ENCODE measurements at places on chromosomes 1 and 21.
A peak's percentile ranks its signal among the peaks of the same experiment; 100 is the strongest.

GRCh38 chr1:16927256-16927655, 5.5 kb downstream of the CROCC start:
- DNase-seq = no peak

GRCh38 chr1:171295821-171296220, 18.2 kb upstream of the FMO4 start:
- DNase-seq = no peak

- DNase-seq = no peak
Measured at GRCh38 chr21:34642211-34643075, 26.4 kb upstream of the CLIC6 start.

DNA sequence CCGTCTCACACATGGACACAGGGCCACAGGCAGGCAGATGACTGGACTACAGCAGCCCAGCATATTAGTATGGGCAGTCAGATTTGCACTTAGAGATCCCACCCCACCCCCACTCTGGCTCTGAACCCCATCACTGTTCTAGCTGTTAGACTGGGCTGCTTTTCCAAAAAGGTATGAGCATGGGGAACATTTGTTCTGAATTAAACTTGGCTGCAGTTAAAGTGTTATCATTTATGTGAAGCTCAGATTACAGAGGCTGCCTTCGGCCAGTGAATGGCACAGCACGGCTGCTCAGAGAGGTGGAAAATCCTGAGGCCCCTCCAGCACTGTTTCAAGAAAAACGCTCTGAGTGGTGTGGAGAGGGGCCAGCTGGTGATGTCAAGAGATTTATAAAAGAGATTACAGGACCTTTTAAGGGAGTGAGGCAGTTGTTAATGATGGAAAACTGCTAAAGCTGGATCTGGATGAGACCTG, 6.9 kb upstream of the NOS1AP start:
- DNase-seq = no peak

DNA sequence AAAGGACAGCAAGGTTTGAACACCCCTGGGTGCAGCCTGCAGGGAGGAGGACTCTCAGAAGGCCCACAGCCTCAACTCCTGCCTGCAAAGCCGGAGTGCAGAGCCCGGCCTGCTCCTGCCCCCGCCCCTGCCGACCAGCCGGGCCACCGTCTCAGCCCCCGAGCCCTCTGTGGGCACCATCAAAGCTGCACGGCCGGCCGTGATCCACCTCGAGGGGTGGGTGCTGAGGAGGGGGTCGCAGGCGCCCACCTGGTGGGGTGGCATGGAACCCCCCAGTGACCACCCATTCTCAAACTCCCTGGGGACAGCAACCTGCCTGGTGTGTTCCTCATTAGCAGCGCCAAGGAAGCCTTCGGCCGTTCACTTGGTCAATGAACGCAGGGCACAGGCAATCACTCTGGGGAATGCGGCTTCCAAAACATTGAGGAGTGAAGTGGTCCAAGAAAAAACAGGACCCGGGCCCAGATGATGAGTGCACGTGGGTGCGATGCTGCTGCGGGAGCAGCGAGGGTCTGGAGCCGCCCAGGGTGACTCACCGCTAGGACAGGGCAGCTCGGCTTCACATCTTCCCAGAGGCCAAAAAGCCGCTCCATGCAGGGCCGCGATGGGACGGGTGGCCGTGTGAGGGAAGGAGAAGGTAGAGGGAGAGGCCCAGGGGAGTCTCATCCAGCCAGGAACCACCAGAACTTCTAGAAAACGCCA, 157.6 kb downstream of the NPHP4 start:
- DNase-seq = no peak

DNA sequence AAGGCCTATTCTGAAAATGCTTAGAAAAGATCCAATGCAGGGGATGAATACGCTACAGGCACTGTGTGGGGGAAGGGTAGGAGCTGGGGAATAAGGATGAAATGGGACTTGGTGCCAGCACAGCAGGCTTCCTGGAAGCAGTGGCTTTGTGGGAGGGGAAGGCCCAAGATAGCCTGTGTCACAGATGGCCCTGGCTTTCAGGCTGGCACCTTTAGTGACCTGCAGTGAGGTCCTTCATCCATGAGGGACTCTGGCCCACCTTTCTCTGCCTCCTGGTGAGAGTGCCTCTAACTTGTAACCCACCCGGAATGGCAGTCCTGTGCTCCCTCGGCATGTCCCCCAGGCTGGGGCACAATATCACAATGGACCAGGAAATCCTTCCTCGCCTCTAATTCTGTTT, 919 bp downstream of the CHI3L1 start:
- DNase-seq = no peak

GRCh38 chr1:168957818-168958217, 148.7 kb upstream of the ATP1B1 start:
- no peak for DNase-seq

DNA sequence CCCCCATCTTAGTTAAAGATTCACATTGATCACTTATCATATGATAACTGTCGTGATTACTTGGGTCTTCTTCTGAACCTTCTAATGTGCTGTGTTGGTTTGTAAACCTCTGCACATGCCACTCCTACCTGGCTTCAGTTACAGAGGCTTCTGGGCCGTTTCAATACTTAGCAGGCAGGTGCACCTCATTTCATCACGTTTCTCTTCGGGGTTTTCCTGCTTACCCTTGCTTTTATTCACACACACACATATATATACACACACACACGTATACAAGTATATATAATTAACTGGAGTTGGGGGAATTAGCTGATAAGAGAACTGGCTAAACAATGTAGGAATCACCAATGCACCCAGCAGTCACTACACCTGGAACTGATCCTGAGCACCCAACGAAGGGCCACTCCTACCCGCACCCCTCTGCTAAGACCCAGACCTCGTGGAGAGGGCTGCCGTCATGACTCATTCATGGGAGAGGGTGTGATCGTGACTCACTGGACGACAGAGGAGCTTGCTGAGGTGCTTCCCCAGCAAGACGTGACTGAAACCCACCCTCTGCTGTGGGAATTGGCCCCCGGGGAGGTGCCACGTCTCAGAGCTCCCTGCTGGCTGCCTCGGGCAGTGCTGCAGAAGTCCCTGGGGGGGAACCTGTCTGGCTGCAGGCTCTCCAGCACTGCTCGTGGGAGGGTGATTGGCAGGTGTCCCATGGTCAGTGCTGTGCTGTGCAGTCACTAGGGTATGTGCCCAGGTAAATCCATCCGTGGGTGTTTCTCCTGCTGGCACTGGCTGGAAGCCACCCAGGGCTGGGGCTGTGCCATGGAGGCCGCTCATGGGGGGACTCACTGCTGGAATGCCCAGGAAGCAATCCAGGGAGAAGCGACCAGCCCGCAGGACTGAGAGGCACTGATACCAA, 166.6 kb downstream of the DYRK1A start:
- peak; percentile 52 for DNase-seq

DNA sequence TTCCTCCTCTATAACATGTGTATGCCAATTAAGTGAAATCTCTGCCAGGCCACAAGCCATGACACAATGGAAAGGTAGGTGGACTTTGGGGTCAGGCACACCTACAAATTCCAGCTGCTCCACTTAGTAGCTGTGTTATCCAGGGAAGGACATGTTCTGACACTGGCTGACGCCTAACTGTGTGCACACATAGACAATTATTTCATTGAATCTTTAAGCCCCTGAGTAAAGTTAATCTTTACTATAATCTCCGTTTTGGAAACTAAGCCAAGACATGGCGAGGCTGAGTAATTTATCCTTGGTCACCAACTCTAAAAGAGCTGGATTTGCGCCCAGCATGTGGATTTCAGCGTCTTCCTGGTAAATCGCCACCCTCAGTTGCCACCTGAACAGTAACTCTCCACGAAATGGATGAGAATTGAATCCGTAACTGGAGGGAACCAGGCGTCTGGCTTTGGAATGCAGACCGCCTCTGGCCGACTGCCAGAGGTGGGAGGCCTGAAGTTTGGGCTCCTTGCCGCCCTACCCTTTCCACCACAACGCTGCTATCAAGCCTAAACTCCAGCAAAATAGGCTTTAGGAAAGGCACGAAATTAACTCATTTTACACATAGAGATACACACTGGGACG, 888 bp upstream of the SNRPE start:
- DNase-seq = no peak

- DNase-seq = no peak
Measured at GRCh38 chr1:44536357-44537209, 131.5 kb downstream of the RNF220 start.

DNA sequence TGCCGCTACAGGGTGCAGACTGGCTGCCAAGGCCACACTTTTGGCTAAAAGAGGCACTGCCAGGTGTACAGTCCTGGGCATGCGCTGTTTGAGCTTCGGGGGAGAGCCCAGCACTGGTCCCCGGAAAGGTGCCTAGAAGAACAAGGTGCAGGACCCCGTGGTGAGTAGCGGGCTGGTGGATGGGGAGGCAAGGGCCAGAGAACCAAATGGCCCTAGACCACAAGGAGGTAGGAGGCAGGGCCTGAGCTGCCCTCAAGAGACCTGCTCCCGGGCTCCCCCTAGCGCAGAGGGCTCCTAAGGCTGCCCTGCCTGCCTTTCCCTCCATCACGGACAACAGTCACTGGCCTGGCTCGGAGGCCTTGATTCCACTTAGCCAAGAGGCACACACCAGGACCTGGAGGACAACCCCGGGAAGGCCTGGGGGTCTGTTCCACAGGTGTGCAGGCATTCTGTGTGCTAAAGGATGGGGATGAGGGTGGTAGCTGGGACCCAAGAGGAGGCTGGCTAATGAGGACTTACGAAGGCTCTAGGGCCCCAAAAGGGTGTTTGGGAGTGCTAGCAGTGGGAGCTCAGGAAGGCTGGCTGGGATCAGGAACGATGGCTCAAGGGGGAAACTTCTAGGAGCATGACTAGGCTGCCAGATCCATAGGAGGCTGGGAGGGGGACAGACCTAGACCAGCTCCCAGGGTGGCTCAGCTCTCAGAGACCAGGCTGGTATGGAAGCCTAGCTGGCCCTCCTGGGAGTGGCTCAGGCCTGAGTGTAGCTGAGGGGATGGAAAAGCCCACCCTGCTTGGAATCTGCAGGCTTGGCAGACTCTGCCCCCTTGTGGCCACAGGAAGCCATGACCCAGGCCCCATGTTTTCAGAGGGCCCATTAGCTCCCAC, 742 bp downstream of the ARTN start:
- peak; percentile 80 for DNase-seq

- no peak for DNase-seq
Measured at GRCh38 chr1:7478809-7479499, 292.1 kb upstream of the VAMP3 start.

GRCh38 chr1:205616563-205617293, 15.1 kb downstream of the ELK4 start:
- DNase-seq = no peak

DNA sequence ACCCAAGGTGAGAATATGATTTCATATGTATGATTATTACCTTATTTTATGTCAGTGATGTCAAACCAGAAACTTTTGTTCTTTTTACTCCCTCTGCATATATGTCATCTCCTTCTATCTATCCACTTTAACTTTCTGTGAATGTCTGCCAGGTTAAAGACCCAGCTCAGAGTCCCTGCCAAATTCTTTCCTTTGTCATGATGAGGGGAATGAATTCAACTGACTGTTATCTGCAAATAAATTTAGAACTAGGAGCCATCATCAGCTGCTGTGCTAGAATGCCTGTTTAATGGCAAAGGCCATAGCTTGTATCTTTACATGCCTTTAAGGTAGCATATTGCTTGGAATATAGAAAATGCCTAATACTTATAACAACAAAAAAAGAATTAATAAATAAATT, 815.6 kb upstream of the NEGR1 start:
- no peak for DNase-seq

DNA sequence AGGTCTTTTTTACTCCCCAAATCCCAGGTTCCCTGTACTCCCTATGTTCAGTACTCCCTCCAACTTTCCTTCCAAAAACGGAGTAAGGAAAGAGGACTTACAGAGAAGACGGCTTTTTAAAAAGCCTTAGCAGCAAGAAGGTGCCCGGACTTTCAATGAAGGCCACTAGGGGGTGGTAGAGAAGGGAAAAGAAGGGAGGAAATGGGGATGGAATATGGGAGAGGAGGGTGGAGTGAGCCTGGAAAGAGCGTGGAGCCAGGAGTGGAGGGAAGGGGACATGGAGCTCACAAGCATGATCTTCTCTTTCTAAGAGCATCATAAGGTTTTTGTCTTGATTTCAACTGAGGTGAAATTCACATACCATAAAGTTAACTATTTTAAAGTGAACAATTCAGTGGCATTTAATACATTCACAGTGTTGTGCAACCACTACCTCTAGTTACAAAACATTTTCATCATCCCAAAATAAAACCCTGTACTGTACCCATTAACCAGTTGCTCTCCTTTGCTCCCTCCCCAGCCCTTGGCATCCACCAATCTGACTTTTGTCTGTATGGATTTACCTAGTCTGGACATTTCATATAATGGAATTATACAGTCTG, 129.9 kb downstream of the ZNF281 start:
- DNase-seq = peak; percentile 33

DNA sequence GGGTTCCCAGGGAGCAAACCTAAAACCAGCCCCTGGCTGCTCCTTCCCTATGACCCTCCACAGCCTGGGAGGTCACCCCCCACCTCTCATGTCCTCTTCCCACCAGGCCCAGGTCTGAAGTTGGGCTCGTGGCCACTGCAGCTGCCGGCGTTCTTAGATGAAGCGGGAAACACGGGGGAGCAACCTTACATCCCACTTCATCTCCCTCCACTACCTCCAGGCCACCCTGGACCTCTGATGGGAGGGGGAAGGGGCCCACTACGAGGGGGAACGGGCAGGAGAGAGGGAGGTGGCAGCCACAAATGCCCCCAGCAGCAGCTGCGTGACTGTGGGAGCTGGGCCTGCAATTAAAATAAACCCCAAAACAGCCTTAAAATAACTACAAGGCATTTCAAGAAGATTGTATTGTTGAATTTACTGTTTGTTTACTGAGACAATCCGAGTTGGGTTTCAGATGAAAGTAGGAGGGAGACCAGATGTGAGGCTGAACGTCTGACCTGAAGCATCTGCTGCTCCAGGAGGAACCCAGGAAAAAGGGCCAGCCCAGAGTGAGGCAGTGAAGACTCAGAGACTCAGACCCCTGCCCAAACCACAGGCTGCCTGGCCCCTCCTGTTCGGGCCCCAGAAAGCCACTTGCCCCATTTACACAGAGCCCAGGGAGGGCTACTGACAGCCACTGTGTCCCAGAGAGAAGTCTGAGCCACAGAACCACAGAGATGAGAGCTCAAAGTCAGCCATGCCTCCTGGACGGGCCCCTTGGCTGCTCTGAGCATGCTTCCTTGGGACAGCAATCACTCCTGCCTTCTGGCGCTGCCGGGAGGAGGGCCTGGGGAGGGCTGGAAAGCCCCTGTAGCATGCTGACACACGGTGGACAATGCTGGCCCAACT, 59.8 kb downstream of the GLIS1 start:
- DNase-seq = no peak

- no peak for DNase-seq
Measured at GRCh38 chr21:41345934-41346685, 15.7 kb upstream of the MX2 start.

GRCh38 chr1:161735837-161736236, 13.7 kb upstream of the DUSP12 start:
- no peak for DNase-seq

DNA sequence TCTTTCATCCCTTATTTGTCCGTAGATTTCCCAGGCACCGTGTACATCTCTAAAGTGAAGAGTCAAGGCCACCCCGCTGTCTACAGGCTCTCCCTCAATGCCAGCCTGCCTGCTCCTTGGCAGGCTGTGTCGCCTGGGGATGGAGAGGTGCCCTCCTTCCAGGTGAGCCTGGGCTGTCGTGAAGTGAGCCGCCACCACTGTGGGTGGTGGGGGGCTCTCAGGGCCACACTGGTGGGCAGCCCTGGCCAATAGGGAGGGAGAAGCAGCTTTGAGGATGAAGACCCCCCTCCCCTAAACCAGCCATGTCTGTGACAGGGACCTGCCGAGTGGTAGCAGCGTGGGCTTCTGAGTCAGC, 46.2 kb downstream of the DISP3 start:
- DNase-seq = no peak

Measured in activated T-cell treated with anti-CD3 and anti-CD28 coated beads, Interleukin-2, amount 50 U/mL, for 72 hours (primary cell).